GM23338 (cell line): ENCODE measurements at places on chromosomes 7 and 10. TPM values are rescaled to one million over a fixed set of nuclear protein-coding genes. Genes with fewer than 3 reads are reported as not detected.

- no peaks in the 10 kb centered on the region for H3K27me3 ChIP-seq
- DNase-seq, result no peak
- H3K4me1 ChIP-seq, result no peaks in the 10 kb centered on the region
- H3K4me3 ChIP-seq, result no peak overlapping the region
- no peaks in the 10 kb centered on the region for H3K36me3 ChIP-seq
- no peak overlapping the region for H3K27ac ChIP-seq
Measured at GRCh38 chr10:81828251-81828650, 46.7 kb upstream of the NRG3 start.

DNA sequence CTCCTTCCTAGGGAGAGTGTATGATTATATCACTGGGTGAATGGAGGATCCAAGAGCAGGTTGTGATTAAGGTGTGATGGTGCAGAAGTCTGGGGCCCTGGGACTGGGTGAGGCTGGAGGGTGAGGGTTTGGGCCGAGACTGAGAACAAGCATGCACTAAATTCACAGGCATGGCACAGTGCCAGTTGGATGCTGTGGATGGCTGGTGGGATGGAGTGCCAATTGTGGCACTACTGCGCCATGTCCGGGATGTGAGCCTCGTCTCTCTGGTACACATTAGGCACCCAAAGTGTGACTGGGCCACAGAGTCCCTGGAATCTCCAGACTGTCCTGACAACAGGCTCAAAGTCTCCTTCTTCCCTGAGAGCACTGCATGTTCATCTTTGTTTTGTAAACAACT, 208.1 kb downstream of the EMX2 start:
- H3K27me3 ChIP-seq, result no peaks in the 10 kb centered on the region
- no peak for DNase-seq
- no peak overlapping the region for H3K4me3 ChIP-seq
- no peak overlapping the region for H3K27ac ChIP-seq
- H3K4me1 ChIP-seq, result no peaks in the 10 kb centered on the region

DNA sequence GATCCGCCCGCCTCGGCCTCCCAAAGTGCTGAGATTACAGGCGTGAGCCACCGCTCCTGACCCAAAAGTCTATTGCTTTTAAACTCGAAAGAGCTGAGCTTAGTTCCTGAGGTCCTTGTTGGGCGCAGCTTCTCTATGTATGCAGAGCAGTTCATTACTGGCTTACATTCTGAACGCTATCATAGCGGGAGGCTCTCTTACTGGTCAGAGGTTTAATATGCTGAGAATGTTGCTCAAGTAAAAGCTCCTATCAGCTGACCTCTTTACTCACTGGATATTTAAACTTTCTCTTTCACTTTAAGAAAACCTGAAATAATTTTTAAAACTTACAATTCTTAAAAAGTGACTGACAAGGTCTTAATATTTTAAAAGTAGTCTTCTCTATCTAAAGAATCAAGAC, 160.8 kb upstream of the WNT16 start:
- H3K4me1 ChIP-seq, result no peaks in the 10 kb centered on the region
- DNase-seq, result no peak
- H3K27ac ChIP-seq, result no peak overlapping the region
- H3K36me3 ChIP-seq, result no peaks in the 10 kb centered on the region

DNA sequence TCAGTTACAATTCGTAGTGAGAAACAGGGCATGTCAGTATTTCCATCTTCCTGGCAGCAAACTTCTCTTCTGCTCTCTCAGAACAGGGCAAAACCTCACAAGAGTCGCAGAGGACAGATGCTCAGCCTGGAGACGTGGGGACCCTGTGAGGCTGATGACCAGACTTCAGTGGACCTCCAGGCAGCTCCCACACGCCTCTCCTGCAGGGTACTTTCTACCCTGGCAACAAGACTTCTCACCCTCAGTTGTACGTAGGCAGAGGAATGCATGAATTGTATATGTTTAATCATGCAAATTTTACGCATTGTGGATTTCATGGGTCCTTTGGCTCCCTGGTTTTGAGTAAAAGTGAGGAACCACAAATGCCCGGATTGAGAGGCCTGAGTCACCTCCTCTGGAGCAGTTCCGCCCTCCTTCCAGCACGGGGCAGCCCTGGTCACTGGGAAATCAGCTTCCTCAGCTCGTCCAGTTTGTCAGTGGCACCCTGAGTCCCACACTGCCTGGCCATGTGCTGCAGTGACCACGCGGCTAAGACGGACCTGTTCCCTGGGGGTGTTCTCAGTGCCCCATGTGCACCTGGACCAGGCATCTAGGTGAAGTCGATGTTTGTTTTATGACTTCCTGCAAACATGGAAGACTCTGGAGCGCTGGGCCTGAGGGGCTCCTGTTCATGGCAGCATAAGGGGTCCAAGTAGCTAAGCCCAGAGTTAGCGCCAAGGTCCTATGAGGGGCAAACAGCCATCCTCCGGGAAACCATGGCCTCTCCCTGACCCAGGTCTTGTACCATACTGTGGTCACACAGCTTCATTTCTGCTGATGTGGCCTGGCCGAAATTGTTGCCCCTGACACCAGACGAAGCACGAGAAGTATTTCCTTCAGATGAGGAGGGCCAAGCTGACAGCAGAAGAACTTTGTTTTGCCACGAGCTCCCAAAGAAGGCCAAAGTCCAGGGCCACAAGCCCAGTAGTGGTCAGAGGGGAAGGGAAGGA, 165.1 kb downstream of the TNS3 start:
- peaks cover 5% of the 10 kb centered on the region; the same call in 1 of the 2 replicates for H3K4me1 ChIP-seq
- DNase-seq, result no peak
- no peaks in the 10 kb centered on the region; the same call in 1 of the 2 replicates for H3K36me3 ChIP-seq
- H3K27ac ChIP-seq, result no peak overlapping the region
- H3K27me3 ChIP-seq, result no peaks in the 10 kb centered on the region

Gene ZNF853
- total RNA-seq, result 8.9 and 9.8 TPM in 2 replicates

GRCh38 chr7:92944633-92945032, 108.3 kb upstream of the CDK6 start:
- H3K4me3 ChIP-seq, result no peak overlapping the region
- no peaks in the 10 kb centered on the region for H3K27me3 ChIP-seq
- no peak overlapping the region for H3K27ac ChIP-seq
- H3K36me3 ChIP-seq, result no peaks in the 10 kb centered on the region

DNA sequence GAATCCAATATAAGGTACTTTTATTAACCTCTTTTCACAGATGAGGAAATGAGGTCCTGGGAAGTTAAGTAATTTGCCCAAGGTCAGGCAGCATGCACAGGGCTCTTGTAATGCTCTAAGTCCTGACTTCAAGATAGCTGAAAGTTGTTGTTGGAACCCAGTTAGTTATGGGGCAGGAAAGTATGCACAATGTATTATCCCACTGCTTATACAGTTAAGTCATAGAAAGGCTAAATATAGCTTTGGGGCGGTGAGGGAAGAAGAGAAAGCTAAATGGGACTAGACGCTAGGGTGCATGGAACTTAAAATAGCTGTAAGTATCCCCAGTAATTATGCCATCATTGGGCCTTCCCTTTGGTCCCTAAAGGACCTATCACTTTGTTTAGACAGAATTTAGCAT, 9.2 kb downstream of the GLCCI1 start:
- H3K27me3 ChIP-seq, result no peaks in the 10 kb centered on the region
- no peaks in the 10 kb centered on the region for H3K36me3 ChIP-seq
- peaks cover 5% of the 10 kb centered on the region; the same call in 1 of the 2 replicates for H3K4me1 ChIP-seq

Gene ANKRD30A
- not detected in 2 replicates for total RNA-seq

GRCh38 chr7:48105045-48105444, 16.0 kb downstream of the UPP1 start:
- H3K4me3 ChIP-seq, result no peak overlapping the region
- peaks cover 26% of the 10 kb centered on the region for H3K36me3 ChIP-seq
- DNase-seq, result no peak
- H3K27ac ChIP-seq, result no peak overlapping the region
- H3K4me1 ChIP-seq, result no peaks in the 10 kb centered on the region
